T47D (cell line): ENCODE measurements at places on chromosomes 6 and 20.

DNA sequence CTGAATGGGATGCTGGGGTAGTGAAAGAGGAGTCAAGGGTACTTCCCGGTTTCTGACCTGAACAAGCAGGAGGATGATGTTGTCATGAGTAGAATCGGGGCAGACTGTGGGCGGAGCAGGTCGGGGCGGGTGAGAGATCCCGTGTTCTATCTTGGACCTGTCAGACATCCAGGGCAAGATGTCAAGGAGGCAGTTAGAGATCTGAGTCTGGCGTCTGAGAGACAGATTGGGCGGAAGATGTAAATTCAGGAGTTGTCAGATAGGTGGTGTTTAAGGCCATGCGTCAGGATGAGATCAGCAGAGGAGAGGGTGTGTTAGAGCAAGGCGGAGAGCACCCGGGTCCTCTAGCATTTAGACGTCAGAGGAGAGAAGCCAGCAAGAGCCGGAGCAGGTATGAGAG lies 115.5 kb downstream of the DLGAP4 start:
- DNase-seq, result no peak

GRCh38 chr6:163418311-163419029 lies 4.0 kb downstream of the QKI start:
- no peak for DNase-seq

GRCh38 chr6:166616261-166617238 lies 10.5 kb downstream of the RPS6KA2 start:
- no peak for DNase-seq

GRCh38 chr6:25314509-25315175 lies 35.5 kb downstream of the CARMIL1 start:
- DNase-seq, result no peak

DNA sequence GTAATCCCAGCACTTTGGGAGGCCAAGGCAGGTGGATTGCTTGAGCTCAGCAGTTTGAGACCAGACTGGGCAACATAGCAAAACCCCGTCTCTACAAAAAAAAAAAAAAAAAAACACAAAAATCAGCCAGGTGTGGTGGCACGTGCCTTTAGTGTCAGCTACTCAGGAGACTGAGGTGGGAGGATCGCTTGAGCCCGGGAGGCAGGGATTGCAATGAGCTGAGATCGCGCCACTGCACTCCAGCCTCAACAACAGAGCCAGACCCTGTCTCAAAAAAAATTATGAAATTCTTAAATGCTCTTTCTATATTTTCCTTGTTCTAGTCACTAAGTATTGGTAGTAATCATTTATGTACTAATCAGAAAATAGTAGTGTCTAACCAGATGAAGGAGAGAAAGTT lies 30.6 kb downstream of the SYTL3 start:
- DNase-seq, result no peak

GRCh38 chr6:17289630-17290061 lies 8.5 kb downstream of the RBM24 start:
- no peak for DNase-seq

DNA sequence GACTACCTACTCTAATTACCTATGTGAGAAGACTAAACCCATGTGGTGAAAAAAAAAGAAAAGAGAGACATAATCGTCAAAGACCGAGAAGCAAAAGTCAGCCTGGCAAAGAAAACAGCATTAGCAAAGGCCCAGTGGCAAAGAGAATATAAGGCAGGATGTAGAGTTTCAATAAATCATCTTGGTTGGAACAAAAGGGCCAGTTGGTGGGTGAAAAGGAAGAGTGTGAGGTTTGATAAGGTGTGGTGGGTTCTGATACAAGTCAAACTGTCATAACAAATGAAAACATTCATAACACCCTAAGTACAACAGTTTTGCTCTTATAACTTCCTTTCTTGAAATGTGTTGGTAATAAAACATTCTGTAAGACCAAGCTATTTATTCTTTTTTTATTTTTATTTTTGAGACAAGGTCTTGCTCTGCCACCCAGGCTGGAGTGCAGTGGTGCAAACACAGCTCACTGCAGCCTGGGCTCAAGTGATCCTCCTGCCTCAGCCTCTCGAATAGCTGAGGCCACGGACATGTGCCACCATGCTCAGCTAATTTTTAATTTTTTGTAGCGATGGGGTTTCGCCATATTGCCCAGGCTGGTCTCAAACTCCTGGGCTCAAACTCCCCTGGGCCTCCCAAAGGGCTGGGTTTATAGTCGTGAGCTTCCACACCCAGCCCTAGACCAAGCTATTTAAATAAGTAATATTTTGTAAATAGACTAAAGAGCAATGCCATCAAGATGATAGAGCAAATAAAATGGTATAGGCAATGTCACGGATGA lies 18.9 kb upstream of the GTF3C6 start:
- no peak for DNase-seq

- DNase-seq, result no peak
Measured at GRCh38 chr20:53174454-53174853, 202.3 kb downstream of the TSHZ2 start.

DNA sequence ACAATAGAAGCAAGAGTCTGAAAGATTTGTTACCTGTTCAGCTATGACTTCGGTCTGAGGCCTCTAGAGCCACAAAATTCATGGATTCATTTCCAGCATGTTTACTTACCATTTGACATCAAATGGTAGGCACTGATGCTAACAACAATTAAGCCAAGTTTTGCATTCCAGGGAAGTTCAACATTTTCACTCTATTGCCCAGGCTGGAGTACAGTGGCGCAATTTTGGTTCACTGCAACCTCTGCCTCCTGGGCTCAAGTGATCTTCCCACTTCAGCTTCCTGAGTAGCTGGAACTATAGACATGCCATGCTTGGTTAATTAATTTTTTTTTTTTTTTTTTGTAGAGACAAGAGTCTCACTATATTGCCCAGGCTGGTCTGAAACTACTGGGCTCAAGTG lies 114.1 kb upstream of the SGK1 start:
- DNase-seq, result no peak

GRCh38 chr20:61963885-61964674 lies 101.6 kb downstream of the TAF4 start:
- no peak for DNase-seq

GRCh38 chr20:4840801-4841200 lies 119.1 kb downstream of the PRND start:
- DNase-seq, result no peak
